Fibroblast of skin of back (primary cell): ENCODE measurements at places on chromosomes 6 and 20.

DNA sequence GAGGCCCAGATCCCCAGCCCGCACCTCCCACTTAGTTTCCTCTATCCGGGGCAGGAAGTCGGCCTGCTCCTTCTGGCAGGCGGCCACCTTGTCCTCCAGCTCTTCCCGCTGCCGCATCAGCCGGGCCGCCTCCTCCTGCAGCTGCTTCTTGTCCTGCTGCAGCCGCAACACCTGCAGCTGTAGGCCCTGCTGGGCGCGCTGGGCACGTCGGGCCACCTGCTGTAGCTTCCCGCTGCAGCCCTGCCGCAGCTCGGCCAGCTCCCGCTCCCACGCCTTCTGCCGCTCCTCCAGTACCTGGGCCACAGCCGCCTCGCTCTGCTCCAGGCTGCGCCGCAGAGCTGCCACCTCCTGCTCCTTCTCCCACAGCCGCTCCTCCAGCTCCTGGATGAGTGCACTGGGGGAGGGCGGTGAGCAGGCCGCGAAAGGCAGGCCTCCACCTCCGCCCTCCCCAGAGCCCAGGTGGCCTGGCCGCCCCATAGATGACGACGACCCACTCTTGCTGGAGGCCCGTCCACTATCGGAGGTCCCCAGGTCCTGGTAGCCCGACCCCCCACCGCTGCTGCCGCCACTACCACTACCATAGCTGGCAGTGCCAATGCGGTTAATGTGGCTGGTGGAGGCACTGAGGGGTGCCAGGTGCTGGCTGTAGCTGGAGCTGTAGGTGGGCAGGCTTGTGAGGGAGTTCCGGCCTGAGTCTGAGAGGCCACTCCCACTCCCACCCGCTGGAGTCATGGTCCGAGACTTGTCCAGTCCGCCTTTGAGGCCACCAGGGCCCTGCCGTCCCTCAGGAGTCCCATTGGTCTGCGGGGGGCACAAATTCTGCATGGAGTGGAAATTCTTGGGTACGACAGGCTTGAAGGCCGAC lies 6.0 kb upstream of the FASTKD5 start:
- peak; percentile 32 for DNase-seq

DNA sequence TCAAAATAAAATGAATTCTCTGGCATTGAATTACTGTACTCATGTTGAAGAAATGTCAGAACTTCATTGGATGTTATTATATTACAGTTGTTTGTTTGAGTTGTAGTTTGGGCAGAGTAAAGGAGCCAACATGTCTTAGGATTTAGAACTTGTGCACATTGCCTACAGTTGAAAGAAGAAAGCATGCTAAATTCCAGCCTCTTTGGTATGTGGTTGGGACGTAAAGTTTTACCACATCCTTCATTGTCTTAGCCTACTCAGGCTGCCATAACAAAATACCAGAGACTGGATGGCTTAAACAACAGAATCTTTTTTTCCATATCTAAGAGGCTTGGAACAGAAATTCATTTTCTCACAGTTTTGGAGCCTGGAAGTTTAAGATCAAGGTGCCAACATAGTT lies 42.4 kb downstream of the HFE start:
- no peak for DNase-seq

DNA sequence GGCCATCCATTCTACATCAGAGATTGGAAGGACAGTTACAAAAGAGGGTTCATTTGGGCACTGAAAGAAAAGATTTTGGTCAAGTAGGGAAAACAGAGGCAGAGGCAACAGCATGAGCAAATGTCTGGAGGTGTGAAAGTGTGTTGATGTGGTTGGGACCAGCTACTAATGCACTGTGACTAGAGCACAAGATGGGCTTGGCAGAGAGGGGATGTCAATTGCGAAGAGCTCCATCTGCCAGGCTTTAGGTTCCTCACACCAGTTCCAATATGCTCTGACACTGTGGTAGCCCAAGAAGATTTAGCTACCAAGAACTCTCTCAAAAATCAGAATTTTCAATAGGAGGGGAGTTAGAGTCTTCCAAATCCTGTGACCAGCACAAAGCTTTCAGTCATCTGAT lies 42.1 kb downstream of the TRAF3IP2 start:
- DNase-seq = no peak

GRCh38 chr6:154111025-154111424 lies 72.0 kb downstream of the OPRM1 start:
- DNase-seq = peak; percentile 18

DNA sequence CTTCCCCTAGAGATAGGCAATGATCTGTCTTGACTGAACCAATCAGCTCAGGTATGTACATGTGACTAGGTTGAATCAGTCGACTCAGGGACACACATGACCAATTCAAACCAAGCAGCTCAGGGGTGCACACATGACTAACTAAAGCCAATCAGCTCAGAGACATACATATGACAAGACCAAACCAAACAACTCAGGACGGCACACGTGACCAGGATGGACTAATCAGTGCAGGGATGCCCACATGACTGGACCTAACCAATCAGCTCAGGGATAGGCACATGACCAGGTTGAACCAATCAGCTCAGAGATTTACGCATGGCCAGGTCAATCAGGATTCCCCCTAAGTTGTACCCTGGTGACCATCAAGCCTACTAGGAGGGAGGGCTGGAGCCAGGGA lies 310.3 kb downstream of the CDH26 start:
- no peak for DNase-seq

- DNase-seq = no peak
These were observed 55.5 kb downstream of the FOXC1 start for GRCh38 chr6:1665214-1665613.

GRCh38 chr20:1945134-1945618 lies 48.7 kb downstream of the PDYN start:
- no peak for DNase-seq

DNA sequence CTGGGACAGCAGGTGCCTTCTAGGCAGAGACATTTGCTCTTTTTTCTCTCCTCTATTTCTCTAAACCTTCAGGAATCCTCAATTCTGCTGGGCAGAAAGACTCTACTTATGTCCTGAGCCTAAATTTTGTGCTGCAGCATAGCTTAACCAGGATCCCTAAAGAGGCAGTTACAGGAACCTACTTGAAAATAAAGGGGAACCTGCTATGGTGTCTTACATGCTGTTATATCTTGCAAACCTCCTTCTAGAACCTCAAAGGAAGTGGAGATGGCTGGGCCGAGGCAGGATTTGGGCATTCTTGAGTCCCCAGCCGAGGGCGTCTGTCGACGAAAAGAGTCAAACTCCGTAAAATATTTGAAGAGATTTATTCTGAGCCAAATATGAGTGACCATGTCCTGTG lies 17.1 kb upstream of the GMNN start:
- no peak for DNase-seq

DNA sequence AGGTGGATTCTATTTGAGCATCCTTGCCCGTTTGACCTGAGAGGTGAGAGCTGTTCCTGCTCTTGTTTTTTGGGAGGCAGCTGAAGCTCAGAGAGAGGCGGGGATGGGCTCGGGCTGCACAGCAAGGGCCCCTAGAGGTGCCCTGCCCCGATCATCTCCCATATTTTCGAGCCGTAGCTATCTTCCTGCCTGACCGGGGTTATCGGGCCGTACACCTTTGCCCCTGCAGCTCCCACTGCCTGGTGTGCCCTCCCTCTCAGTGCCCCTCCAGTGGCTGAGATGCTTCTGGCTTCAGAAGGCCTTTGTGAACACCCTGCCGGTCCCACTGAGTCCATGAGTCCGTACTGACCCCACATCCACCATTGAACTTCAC lies 6.7 kb downstream of the SRC start:
- DNase-seq = no peak

DNA sequence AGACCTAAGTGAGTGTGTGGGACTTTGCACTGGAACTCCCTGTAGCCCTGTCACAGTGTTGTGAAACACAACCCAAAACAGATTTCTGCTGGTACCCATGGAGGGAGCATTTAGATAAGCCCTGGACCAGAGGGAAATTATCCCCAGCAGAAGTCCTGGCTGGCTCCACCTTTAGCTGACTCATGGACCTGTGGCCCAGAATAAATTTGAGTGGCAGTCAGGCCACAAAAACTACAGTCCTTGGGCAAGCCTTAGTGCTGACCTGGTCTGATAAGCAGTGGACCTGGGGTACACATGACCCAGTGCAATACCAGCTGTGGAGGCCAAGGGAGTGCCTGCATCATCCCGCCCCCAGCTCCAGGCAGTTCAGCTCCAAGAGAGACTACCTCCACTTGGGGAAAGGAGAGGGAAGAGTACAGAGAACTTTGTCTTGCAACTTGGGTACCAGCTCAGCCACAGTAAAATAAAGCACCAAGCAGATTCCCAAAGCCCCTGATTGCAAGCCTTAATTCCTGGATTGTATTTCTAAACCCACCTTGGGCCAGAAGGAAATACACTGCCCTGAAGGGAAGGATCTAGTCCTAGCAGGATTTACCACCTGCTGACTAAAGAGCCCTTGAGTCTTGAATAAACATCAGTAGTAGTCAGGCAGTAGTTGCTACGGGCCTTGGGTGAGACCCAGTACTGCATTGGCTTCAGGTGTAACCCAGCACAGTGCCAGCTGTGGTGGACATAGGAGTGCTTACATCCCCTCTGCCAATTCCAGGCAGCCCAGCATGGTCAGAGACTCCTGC lies 140.4 kb upstream of the COL21A1 start:
- no peak for DNase-seq

DNA sequence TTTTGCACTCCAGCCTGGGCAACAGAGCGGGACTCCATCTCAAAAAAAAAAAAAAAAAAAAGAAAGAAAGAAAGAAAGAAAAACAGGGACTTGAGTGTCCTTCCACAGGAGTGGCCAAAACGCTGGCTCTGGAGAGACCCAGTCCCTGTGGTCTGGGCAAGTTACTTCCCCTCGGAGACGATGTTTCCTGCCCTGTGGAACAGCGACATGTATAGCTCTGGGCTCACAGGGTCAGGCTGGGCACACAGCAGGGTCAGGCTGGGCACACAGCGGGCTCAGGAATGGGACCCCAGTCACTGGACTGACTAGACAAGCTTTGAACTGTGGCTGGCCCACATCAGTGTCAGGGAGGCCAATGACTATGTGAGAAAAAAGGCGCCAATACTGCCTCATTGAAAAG lies 110.7 kb downstream of the ASXL1 start:
- no peak for DNase-seq

- peak; percentile 5 for DNase-seq
These were observed 80.2 kb downstream of the AFDN start for GRCh38 chr6:167906899-167907298.

DNA sequence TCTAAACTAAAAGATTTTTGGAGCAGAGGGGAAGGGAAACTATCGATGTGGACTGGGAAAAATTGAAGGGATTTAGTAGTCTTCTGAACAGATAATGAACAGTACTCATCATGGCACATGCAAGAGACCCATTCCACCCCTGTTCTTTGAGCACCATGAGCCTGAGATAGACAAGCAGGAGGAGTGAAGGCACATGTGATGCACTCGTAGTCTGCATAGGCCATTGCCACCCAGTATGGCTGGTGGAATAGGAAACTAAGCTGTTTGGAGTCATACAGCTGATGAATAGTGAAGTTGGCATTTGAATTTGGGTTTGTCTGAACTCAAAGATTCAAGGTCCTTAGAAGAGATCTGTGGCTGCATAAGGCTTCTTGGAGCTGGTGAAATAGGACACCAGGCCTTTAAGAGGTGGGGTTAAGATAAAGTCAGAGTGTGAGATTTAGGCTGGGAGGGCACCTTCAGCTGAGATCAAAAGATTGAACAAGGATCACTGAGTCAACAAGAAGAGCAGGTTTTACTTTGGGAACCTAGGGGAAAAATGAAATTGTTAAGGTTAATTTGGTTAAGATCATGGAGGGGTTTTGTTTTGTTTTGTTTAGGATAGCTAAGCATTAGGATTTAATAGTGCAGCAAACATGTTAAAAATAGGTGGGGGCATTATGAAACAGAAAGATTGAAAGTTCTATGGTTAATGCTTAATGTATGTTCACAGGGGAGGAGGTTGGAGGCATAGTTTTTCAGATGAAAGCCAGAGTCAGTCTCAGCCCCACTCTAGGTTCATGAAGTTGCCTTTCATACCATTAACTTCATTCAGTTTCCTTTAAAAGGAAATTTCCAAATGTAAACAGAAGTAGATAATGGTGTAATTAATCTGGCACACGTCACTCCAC lies 148.8 kb downstream of the ARID1B start:
- DNase-seq = peak; percentile 11

- DNase-seq = peak; percentile 66
These were observed 354.0 kb downstream of the ESR1 start for GRCh38 chr6:152161501-152161900.

DNA sequence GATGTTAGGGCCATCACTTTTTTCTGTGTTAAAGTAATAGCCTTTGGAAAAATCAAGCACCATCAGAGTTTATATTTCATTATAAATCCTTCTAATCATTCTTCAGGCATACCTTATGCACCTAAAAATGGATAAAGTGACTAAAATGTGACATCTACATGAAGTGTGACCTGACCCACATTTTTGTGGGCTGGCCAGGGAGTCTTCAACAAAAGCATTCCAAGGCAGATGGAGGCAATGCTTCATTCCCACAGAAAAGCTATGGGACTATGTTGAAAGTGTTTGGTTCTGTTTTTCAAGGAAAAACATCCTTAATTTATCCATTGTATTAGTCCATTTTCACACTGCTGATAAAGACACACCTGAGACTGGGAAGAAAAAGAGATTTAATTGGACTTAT lies 58.8 kb upstream of the LTV1 start:
- no peak for DNase-seq

- no peak for DNase-seq
These were observed 67.9 kb downstream of the GMPR start for GRCh38 chr6:16306334-16306733.

DNA sequence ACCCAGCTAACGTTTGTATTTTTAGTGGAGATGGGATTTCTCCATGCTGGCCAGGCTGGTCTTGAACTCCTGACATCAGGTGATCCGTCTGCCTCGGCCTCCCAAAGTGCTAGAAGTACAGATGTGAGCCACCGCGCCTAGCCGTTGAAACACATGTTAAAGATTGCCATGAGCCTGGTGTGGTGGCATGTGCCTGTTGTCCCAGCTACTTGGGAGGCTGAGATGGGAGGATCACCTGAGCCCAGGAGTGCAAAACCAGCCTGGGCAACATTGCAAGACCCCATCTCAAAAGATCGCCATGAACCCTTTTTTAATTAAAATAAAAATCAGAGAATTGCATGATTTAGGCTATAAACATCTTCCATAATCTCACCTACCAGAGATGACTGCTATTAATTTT lies 2.7 kb downstream of the EFCAB8 start:
- DNase-seq = no peak

GRCh38 chr6:137734005-137734874 lies 132.8 kb upstream of the TNFAIP3 start:
- no peak for DNase-seq

DNA sequence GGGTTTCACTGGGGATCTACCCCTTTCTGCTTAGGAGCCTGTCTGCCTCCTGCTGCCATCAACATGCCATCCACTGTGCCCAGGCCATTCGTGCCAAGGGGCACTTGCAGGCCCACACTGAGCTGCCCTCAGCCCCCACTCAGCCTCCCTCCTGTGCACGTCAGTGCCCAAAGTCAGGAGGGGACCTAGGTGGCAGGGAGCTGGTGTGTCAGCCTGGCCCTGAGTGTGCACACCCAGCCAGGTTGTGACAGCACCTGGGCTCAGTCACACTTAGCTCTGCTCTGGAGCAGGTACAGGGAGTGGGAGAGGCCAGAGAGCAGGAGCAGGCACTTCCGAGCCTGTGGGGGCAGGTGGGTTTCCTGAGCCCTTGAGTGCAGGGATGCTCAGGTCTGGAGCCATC lies 63.6 kb upstream of the SYNCRIP start:
- DNase-seq = no peak
